ENCODE measurements at places on chromosomes 6 and 20. TPM values are rescaled to one million over a fixed set of nuclear protein-coding genes. Genes with fewer than 3 reads are reported as not detected.

Gene OR2B6
- not detected for total RNA-seq

Gene KCNS1
- total RNA-seq, result 2.7 TPM

Gene ANGPT4
- total RNA-seq, result not detected

Gene HUS1B
- 1.9 TPM for total RNA-seq

Gene DNPH1
- 16.1 TPM for total RNA-seq

Gene DNAH8
- total RNA-seq, result under 0.01 TPM

Gene SAMD10
- total RNA-seq, result 6.4 TPM

Gene SLC2A10
- 7.5 TPM for total RNA-seq

Gene FITM2
- 9.8 TPM for total RNA-seq

Gene KCNQ5
- total RNA-seq, result 12.9 TPM

Gene LY6G5C
- total RNA-seq, result 3.1 TPM

Gene SLC22A1
- total RNA-seq, result 1.9 TPM

GRCh38 chr6:42355416-42355815 is 96.3 kb downstream of the TRERF1 start:
- no peak for DNase-seq

DNA sequence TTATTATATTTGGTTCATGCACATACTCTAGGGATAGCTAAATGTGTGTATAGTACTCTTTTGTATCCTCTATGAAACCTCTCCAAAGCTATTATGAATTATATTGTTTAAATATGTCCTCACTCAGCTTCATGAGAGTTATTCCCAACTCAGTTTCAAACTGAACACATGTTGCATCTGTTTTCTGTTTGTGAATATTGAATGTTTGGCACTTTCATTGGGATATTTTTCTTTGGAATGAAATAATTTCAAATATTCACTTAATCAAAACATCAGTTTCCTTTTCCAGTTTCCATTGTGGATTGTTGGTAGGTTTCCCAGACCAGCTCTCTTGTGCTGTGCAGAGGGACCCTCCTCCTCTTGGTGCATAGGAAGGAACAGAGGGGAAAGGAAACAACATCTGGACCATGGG is 46.6 kb downstream of the HDAC2 start:
- no peak for DNase-seq

DNA sequence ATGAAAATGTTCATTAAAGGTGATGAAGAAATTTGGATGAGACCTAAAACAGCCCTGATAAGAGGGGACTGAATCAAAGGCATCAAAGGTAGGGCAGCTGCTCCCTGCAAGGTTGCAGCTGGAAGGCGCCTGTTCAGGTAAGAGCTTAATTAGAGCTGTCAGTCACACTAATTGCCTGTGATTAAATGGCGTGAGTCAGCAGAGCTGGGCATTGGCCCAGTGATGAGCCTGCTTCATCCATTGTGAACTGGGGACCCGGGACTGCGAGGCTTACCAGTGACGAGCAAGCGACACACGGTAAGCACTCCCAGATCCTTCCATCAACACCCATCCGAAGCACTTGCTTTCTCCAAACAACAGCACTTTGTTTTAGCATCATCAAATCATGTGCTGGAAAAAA is 621.5 kb upstream of the CDH4 start:
- no peak for DNase-seq

- DNase-seq, result no peak
Observed at GRCh38 chr6:134098276-134098675, 45.9 kb upstream of the SLC2A12 start.

DNA sequence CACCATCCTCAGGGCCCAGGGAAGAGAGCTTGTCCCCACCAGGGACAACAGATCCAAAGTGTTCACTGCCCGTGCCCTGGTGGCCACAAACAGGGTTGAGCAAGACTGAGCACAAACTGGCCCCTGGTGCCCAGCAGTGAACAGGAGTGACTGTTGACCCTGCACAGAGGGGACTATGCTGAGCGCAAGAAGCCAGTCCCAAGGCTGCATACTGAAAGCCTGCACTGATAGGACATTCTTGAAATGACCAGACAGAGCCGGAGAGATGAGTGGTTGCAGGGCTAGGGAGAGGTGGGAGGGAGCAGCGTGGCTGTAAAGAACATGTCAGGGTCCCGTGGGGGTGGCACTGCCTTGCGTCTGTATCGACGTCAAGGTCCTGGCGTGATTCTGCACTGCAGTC is 2.9 kb upstream of the FNDC11 start:
- DNase-seq, result no peak

- DNase-seq, result no peak
Observed at GRCh38 chr6:113381232-113381631, 475.9 kb upstream of the MARCKS start.

DNA sequence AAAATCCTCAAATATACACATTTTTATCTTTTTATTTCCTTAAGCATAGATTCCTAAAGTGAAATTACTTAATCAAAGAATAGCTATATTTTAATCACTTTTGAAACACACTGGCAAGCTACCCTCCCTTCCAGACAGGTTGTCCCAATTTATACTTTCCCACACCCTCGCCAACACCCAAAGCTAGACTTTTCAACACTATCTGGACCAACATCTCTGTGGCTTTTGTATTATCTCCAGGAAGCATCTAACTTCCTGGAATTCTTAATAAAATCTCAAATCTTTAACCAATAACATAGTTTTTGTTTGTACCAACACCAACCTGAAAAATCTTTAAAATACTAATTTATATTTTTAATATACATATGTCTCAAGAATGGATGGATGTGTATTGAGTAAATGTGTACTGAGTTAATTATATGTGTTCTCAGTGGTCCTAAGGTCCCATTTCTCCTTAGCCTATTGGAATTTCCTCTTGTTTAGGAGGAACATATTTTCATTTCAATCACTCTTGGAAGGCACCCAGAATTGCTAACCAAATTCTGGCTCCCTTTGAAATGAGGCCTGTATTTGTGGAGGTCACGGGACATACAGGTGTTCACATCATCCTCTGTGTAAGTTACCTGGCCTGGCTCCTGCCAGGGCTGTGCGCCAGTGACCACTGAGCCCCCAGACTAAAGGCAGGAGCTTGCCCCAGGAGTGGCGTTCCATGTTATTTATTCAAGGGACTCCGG is 17.4 kb upstream of the GFOD1 start:
- DNase-seq, result no peak

- DNase-seq, result no peak
Observed at GRCh38 chr20:41587956-41588355, 30.2 kb downstream of the CHD6 start.

DNA sequence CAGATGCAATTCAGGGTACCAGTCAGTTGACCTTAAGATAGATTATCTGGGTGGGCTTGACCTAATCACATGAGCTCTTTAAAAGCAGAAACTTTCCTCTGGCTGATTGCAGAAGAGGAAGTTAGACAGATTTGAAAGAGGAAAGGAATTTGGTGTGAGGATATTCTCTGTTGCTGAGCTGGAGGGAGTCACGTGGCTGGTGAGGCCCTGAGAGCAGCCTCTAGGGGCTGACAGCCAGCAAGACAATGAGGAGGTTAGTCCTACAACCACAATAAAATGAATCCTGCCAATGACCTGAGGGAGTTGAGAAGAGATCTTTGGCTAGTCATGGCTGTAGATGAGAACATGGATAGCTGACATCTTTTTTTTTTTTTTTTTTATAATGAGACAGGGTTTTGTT is 87.0 kb upstream of the B3GAT2 start:
- no peak for DNase-seq

GRCh38 chr20:33680686-33681085 is 5.5 kb downstream of the E2F1 start:
- DNase-seq, result no peak

DNA sequence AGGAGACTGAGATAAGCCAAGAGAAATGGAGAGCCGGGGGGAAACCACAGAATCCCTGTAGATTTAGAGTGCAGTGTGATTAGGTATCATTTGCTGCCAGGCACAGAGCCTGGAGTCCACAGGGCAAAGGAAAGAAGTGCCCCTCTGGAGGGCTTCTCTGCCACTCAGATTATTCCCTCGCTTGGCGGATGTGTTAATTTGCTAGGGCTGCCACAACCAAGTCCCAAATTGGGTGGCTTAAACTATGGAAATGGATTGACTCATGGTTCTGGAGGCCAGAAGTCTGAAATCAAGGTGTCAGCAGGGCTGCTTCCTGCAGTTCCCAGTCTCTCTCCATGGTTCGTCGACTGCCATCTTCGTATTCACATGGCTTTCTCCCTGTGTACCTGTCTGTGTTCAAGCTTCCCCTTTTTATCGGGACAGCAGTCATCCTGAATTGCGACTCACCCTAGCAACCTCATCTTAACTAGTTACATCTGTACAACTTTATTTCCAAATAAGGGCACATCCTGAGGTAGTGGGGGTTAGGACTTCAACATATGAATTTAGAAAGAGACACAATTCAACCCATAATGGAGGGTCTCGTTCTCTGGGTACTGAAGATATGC is 122.2 kb downstream of the ANKRD60 start:
- no peak for DNase-seq

- no peak for DNase-seq
Observed at GRCh38 chr20:2593756-2594155, 57.4 kb downstream of the TMC2 start.

DNA sequence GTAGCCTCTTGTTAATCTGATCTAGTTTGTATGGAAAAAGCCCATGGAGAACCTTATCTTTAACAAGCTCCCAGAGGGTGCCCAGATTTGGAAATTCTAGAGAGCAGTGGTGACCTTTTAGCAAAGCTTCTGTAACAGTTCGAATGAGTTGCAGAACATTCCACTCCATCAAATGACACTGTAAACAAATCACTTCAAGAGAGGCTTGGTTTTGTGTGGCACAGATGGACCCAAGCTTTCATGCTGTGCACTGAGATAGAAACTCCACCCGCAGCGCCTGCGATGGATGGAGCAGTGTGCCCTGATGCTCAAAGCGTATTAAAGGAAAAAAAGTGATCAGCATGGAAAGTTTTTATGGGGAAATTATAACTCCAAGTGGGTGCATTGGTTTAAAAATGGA is 55.1 kb upstream of the ISM1 start:
- no peak for DNase-seq

DNA sequence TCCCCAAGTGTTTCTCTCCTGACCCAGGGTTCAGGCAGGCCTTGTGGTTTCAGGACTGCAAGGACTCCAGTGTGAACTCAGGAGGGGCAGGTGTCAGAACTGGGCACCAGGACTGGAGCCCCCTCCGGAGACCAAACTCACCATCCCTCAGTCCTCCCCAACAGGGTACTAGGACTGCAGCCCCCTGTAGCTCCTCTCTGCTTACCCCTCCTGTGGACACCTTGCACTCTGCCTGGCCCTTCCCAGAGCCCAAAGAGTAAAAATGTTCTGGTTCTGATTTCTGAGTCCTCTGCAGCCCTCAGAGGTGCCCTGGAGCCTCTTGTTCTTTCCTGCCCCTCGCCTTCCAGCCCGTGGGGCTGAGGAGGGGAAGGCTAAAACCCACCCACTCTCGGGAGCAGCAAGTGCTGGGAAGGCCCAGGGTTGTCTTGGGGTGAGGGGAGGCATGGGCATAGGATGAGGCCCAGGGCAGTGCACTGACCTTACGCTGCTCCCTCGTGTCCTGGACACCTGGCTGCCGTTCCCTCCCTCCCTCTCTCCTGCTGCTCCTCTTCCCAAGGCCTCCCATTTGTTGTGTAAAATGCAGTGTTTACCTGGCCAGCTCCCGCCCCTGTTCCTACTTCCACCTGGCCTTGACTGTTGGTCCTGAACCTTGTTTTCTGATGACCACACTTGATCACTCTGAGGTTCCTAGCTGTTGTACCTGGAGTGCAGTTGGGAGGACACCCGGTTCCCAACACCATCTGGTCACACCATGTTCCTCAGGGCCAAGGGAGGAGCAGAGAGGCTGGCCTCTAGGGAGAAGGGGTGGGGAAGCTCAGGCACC is 9.9 kb downstream of the CNPY3 start:
- no peak for DNase-seq

DNA sequence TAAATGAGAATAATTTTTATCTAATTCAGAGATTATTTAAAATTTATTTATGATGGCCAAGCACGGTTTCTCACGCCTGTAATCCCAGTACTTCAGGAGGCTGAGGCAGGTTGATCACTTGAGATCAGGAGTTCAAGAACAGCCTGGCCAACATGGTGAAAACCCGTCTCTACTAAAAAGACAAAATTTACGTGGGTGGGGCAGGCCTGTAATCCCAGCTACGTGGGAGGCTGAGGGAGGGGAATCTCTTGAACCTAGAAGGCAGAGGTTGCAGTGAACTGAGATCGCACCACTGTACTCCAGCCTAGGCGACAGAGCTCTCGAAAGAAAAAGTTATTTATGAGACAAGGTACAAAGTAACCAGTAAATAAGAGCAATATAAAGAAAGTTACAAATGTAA is 59.5 kb upstream of the AGPAT4 start:
- no peak for DNase-seq

DNA sequence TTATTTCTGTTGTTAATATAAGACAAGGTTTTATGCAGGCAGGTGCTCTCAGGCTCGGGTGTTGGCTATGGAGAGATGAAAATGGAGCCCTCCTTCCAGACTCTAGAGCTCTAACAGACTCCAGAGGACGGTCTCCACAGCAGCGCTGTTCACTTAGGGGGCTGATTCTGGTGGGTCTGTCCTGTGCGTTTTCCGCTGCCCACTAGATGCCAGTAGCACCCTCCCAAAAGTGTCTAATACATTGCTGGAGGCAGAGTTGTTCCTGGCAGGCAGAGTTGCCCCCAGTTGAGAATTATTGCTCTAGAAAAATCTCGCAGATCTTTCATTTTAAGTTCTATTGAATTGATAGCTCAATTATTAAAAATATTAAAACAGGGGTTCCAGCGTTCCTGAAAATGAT is 109.9 kb downstream of the MAP3K4 start:
- no peak for DNase-seq

DNA sequence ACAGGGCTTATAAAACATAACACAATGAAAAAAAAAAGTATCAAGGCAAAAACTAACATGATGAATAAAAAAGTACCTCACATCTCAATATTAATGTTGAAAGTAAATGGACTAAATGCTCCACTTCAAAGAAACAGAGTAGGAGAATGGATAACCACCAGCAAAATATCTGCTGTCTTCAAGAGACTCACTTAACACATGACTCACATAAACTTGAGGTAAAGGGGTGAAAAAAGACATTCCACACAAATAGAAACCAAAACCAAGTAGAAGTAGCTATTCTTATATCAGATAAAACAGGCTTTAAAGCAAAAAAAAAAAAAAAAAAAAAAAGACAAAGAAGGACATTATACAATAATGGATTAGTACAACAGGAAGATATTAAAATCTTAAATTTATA is 86.9 kb downstream of the TBC1D32 start:
- DNase-seq, result no peak

GRCh38 chr6:5524110-5524509 is 262.8 kb downstream of the FARS2 start:
- no peak for DNase-seq

DNA sequence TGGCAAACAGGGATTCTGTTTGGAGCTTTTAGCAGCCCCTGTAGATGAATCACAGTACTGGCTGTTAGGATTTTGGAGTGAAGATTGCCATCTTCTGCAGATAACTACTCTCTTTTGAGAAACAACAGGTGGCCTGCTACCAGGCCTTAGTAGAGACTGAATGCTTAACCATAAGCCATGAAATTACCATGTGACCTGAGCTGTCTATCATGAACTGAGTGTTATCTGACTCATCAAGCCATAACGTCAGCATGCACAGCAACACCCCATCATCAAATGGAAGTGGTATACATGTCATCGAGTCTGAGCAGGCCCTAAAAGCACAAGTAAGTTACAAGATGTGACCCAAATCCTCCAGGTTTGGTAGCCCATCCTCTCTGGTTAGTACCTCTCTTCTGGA is 132.6 kb downstream of the GPR63 start:
- no peak for DNase-seq

GRCh38 chr6:36963451-36964290 is 9.1 kb downstream of the PI16 start:
- DNase-seq, result no peak

Measured in occipital lobe (tissue), 3 donors.